ENCODE measurements at places on chromosomes 12 and 14.

- DNase-seq, result no peak
Measured at GRCh38 chr12:118064608-118065007, 3.6 kb upstream of the WSB2 start.

GRCh38 chr14:101197595-101198397 is 294.3 kb upstream of the RTL1 start:
- no peak for DNase-seq

DNA sequence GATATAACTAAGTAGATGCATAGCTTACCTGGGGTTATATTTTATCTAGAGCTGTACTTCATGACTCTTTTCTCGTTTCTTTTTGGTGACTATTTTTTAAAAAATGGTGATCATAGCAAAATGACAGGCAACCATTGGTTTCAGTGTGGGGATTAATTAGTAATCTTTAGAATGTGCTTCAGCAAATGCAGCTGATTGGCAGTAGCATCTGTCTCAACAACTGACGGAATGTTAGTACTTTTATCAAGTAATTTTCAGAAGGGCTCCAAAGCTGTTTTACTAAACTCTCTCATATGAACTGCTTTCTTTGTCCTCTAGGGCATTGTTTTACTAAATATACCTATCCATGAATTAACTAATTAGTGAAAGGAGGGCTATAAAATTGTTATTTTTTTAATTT is 117.6 kb downstream of the TRMT5 start:
- no peak for DNase-seq

- DNase-seq, result no peak
Measured at GRCh38 chr12:121252712-121253345, 42.9 kb downstream of the P2RX4 start.

- DNase-seq, result no peak
Measured at GRCh38 chr14:96189281-96189711, 15.3 kb upstream of the BDKRB2 start.

DNA sequence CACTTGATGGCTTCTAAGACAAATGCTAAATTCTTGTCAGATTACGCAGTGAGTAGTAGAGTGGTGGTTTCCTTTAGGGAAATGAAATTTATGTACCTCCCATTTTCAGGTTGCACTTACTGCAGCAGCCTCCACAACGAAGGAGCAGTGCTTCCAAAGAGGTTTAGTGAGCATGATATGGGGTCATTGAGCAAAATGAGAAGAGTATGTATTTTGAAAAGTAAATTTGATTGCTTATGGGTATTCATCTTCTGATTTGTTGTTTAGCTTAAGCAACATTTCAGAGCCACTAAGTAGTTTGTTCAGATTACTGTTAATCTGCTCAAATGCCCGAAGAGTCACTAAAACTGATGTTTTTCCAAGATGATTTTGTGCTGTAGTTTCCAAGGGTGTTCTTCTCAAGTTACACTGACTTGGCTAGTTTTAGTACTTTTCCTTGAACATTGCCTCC is 493.6 kb downstream of the PCNX1 start:
- DNase-seq, result no peak
